GM04504 (cell line): ENCODE measurements at places on chromosomes 11 and 22.

- DNase-seq, result no peak
Measured at GRCh38 chr22:31944700-31945442, 536 bp downstream of the YWHAH start.

DNA sequence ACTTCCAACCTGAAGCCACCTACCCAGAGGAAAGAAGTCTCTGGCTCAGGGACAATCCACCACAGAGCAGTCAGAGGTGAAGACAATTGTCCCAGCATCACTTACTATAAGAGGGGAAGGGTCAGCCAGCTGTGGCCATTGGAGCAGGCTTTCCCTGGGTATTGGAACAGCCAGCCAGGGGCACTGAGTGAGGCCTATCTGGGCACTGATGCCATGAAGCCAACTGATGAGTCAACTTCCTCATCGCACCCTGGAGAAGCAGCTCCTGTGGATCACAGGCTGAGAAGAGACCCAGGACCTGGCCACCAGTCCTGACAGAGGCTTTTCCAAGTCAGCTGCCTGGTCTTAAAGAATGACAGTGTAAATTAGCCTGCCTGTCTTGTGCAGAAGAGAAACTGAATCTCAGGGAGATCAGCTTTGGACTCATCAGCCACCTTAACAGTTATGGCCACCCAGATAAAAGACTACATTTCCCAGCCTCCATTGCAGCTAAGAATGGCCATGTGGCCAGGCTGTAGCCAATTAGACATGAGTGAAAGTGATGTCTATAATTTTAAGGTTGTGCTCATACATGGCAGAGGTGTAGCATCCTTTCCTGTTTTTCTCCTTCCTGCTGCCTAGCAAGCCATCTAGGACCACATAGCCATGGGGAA, 19.0 kb downstream of the CHST1 start:
- no peak for DNase-seq

DNA sequence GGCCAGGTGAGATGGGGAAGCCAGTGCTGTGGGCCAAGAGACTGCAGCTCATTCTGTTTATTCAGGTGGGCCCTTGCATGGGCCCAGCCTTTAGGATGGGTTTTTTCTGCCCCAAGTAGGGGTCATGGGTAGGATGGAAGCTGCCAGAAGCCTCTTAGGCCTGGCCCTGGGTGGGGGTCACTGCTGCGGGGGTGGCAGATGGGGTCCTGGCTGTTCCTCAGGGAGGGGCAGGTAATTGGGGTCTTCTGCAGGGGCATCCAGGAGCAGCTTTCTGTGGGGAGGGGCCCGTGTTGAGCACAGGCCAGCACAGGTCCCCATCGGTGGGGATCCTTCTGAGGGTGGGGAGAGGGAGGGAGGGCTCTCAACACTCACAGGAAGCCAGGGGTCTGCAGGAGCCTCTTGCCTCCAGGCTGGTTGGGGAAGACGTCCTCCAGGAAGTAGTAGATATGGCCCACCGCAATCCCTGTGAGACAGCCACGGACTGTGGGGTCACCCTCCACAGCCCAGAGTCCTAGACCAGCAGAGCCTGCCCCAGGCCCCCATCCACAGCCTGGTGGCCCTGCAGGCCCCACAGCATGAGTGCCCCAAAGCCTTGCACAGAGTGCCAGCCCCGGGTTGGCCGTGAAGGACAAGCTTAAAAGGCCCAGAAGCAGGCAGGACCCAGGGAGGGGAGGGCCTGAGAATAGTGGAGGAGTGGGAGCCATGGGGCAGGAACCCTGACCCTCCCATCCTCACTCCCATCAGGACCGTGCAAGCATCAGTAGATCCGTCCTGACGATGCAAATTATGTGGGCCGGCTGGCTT, 1.9 kb downstream of the DERL3 start:
- no peak for DNase-seq

- no peak for DNase-seq
Measured at GRCh38 chr11:111155021-111155420, 90.5 kb upstream of the POU2AF2 start.

- DNase-seq, result no peak
Measured at GRCh38 chr11:118079491-118079890, 2.6 kb downstream of the TMPRSS4 start.

DNA sequence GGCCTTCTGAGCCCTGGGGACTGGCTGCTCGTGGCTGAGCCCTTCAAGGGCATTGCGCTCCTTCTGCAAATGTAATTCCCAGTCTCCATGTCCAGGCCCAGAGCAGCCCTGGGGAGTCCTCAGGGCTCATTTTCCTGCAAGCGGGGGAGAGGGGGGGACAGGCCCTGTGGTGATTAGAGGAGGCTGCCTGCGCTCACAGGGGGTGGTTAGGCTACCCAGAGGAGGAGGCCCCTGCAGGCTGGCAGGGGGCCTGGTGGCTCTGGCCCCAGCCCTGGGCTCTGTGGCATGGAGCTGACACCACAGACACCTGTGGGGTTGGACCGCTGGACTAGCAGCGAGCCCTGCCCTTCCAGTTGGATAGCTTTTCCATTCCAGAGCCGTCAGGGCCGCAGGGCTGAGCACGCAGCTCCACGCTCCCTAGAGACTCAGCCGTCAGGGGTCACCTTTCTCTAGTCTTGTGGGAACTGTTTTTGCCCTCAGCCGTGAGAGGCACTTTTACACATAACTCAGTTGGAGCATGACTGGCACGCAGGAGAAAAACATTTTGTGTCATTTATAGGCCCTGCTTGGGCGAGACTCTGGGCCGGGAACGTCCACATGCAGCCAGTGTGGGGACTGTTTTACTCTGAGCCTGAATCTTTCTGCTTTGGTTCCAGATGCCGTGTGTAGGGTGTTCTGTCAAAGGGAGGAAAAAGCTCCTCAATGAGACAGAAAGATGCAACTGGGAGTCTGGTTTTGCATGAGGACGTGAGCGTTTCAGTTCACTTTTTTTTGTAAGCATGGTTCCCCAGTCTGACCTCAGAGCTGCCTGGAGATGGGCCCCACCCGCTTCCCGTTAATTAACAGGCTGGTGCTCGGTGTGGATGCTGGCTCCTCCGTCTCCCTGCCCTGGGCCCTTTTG, 58.1 kb downstream of the LRP5 start:
- peak; percentile 27 for DNase-seq

- DNase-seq, result no peak
Measured at GRCh38 chr11:118634431-118635236, 27.2 kb downstream of the PHLDB1 start.

GRCh38 chr11:109706945-109707344, 285.0 kb downstream of the C11orf87 start:
- DNase-seq, result no peak

DNA sequence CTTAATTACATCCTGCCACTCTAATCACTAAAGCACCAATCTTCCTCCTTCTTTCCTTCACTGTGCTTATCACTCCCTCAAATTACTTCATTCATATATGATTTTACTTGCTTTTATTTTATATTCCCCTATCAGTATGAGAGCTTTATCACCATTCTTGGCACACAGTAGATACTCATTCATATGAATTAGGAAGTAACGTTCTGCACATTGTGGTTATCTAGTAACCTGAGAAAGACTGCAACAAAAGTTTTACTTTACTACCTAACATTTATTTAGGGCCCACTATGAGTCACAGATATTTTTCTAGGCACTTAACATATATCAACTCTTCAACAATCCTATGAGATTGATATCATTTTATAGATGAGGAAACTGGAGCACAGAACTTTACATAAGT, 1559.9 kb upstream of the TENM4 start:
- no peak for DNase-seq

- DNase-seq, result no peak
Measured at GRCh38 chr11:2770761-2771301, 71.0 kb upstream of the KCNQ1OT1 start.

- DNase-seq, result no peak
Measured at GRCh38 chr11:102914238-102915043, 39.7 kb upstream of the MMP12 start.

DNA sequence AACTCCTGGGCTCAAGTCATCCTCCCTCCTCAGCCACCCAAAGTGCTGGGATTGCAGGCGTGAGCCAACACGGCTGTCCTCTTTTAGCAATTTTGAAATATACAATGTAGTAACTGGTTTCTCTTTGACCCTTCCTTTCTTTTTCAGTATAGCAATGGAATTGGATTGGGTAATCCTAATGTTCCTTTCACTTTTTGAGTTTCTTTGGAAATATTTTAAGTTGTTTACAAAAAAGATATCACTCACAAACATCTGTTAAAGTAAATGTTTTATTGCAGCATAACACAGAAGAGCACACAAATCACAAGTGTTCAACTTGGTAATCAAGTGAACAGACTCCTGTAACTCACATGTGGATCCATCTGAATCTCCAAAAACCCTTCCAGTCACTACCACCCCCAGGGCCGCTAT, 44.6 kb upstream of the EP300 start:
- DNase-seq, result no peak

GRCh38 chr11:74689666-74690065, 41.6 kb downstream of the CHRDL2 start:
- no peak for DNase-seq

DNA sequence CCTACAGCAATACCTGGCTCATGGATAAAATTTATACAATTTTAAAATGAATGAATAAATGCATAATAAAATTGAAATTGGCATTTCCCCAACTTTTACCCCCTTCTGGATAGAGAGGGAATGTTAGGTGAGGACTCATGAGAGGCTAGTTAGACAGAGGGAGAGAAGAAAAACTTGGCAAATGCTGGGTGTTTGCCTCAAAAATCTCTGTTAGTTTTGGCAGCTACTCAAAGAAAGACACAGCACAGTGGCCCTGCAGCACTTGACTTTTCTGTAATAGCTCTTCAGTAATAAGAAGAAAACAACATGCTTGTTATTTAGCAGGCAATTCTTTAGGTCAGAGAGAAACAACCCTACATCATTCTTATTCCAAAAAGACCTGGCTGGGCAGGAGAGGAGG, 20.7 kb upstream of the IZUMO1R start:
- DNase-seq, result no peak

DNA sequence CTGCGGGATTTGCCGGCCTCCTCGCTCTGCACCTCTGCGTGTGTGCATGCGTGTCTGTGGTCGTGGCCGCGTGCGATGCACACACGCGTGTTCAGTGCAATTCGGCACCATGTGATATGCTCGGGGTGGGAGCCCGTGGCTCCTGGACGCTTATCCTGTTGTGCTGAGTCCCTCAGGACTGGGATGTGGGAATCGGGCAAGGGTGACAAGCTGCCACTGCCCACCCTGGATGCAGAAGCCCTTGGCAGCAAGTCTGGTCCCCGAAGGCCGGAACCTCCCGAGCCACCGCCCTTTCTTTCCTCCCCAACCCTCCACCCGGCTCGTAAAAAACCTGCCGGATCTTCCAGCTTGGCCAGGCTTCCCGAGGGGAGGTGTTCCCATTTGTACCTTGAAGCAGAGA, 128.2 kb downstream of the PHF21B start:
- no peak for DNase-seq

DNA sequence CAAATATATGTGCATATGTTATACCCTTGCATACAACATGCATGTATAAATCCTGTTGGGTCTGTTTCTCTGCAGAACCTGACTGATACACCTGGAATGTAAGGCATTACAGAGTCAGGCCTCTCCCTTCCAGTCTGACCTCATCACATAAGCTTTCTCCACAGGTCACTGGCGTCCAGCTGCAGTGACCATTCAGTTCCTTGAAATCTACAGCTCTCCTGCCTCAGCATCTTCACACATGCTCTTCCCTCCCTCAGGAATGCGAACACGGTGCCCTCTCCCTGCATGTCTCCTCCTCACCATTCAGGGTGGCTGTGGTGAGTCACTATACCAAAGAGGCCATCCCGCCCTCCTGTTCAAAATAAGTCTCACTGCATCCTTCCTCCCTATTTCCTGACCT, 657.8 kb upstream of the B3GAT1 start:
- no peak for DNase-seq

- no peak for DNase-seq
Measured at GRCh38 chr22:17083255-17083654, 1.5 kb upstream of the IL17RA start.

GRCh38 chr11:101226617-101227016, 97.0 kb upstream of the PGR start:
- no peak for DNase-seq

DNA sequence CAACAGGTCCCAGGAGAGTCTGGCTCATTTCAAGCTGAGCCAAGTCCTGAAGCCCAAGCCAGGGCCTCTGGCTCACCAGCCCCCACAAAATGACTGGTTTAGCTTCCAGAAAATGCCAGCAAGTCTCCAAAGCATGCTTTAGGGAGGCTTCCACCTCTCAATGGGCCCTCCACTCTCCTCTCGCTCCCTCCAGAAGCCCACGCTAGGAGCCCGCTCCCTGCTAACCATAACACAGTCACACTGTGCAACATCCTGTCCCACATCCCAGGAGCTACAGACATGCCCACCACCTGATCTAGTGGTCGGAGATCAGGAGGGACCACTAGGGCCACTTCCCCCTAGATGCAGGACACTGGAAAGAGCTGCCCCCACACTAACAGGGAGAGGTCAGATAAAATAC, 6.9 kb downstream of the SULT4A1 start:
- no peak for DNase-seq

- DNase-seq, result peak; percentile 62
Measured at GRCh38 chr11:19978668-19979518, 181.4 kb downstream of the DBX1 start.

DNA sequence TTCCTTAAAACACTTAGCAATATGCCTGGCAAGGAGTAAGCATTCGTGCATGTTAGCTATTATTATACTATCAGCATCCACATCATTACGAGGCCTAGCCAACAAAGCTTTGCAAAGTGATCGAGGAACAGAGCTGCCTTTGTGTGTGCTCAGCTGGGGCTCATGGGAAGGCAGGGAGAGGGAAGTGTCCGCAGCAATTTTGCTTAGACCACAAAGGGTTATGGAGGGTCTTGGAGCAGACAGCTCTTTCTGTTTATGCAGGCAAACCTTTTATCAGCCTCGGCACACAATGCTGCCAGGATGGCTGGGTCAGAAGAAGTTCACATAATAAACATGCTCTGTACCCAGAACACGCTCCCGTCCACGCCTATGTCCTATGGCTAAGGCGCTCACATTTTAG, 10.9 kb upstream of the DKK3 start:
- no peak for DNase-seq

DNA sequence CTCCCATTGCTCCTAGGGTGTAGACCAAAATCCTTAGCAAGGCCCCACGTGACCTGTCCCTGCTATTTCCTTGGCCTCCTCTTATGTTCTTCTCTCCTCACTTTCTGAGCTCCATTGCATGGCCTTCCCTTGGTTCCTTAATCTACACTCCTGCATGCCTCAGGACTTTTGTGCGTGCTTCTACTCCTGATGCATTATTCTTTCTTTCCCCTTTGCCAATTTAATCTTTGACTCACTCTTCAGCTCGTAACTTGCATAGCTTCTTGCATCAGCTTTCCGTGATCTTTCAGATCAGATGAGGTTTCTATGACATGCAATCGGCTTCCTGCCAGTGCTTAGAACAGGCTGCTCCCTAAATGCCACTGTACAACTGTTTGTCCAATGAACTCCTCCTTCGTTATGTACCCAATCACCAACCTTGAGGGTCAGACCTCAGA, 261.6 kb upstream of the CADM1 start:
- no peak for DNase-seq

GRCh38 chr11:124167826-124168231, 15.3 kb upstream of the OR10D3 start:
- DNase-seq, result no peak

- DNase-seq, result no peak
Measured at GRCh38 chr11:46560300-46560991, 33.4 kb downstream of the AMBRA1 start.
